Naive B cell (primary cell): ENCODE measurements at places on chromosomes 7 and 10. TPM values are rescaled to one million over a fixed set of nuclear protein-coding genes. Genes with fewer than 3 reads are reported as not detected.

Gene LRIT1
- polyA plus RNA-seq, result not detected

Gene RNF32
- not detected for polyA plus RNA-seq

Gene PON1
- not detected for polyA plus RNA-seq

Gene INA
- not detected for polyA plus RNA-seq

Gene NXPH1
- polyA plus RNA-seq, result not detected

DNA sequence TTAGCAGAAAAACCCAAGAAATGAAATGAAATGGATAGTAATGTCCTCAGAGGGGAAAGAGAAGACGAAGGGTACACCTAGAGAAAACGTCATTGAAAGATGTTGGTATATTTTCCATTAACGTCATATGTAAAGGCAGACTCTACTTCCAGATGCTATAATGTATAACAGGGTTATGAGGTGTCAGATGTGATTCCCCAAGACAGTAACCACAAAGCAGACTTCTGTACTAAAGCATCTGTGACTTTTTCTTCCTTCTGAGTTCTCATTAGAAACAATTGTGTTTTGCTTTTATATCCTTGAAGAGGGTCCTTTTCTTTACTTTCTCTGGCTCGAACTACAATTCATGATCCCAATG is 37.4 kb downstream of the LRRC72 start:
- no peak for DNase-seq

GRCh38 chr10:20247891-20248708 is 431.9 kb downstream of the PLXDC2 start:
- DNase-seq, result no peak

Gene UTF1
- 0.23 TPM for polyA plus RNA-seq

- no peak for DNase-seq
Observed at GRCh38 chr10:128575761-128576160, 449.5 kb upstream of the MKI67 start.

- no peak for DNase-seq
Observed at GRCh38 chr7:158702944-158703343, 1.7 kb downstream of the NCAPG2 start.

DNA sequence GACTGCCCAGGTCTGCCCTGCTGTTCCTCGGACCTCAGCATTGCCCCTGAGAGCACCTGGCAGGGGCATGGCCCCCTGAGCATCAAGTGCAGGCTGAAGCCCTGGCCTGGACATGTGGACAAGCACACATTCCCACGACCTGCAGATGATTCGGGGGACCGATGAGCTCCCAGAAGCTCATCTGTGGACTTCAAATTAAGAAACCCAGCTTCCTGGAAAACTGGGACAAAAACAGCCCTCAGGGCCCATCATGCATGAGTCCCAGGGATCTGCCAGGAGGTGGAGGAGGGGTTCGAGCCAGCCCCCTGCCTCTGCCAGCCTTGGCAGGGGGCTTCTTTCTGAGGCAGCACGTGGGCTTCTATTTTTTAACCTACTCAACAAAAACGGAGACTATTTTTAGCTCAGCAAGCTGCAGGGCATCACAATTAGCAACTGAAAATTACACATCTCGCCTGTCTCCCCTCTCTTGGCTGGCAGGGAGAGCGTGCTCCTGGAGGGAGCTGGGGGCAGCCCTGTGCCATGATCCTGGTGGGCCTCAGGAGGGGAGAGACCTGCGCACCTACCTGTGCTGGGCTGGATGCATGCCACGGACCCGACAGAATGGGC is 51.8 kb downstream of the RASGEF1A start:
- DNase-seq, result no peak

DNA sequence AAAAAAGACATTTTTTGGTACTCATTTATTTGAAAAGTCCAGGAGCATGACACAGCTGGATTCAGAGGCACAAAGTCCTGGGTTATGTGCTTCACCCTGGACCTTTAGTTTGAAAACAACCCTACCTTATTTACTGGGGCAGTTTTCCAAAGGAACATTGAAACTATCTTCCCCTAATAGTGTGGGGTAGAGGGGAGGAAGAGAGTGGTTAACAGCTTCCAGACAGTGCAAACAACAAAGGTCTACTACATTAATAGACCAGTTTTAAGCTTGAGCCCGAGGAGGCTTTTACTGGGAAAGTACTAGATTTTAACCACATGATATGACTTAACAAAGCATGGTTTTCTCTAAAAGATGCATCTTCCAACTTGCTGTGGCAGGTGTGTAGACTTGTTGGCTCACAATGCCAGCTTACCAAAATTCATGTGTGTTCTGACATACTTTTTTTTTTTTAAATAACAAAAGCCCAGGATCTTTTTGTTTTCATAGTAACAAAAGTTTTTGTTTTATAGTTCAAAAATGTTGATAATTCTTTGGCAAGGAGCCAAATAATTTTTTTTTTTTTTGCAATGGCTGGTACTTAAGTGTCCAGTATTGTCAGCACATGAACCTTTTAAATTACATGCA is 1.8 kb downstream of the GSTO1 start:
- no peak for DNase-seq

- no peak for DNase-seq
Observed at GRCh38 chr7:17357952-17358351, 59.5 kb downstream of the AHR start.

GRCh38 chr7:25025218-25025671 is 45.3 kb upstream of the OSBPL3 start:
- DNase-seq, result no peak

GRCh38 chr10:6009961-6010360 is 32.6 kb upstream of the IL15RA start:
- DNase-seq, result no peak

DNA sequence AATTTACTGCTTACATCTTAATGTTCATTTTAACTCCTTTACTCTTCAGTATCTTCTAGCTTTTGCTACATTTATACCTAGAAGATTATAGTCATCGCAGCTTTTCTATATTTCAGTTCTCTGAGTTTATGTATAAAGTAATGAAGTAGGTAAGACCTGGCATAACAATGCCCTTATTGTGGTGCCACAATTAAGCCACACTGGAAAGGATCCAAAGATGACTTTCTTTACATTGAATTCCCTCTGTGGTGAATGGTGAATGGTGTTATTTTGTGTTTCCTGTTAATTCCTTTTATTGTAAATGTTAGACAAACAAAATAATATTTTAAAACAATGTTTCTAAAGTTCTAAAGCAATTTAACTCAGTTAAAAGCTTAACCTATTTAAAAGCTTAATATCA is 36.2 kb downstream of the SEMA3D start:
- no peak for DNase-seq

Gene OTUD1
- 82.8 TPM for polyA plus RNA-seq

GRCh38 chr7:76072243-76073148 is 24.6 kb downstream of the MDH2 start:
- DNase-seq, result no peak

DNA sequence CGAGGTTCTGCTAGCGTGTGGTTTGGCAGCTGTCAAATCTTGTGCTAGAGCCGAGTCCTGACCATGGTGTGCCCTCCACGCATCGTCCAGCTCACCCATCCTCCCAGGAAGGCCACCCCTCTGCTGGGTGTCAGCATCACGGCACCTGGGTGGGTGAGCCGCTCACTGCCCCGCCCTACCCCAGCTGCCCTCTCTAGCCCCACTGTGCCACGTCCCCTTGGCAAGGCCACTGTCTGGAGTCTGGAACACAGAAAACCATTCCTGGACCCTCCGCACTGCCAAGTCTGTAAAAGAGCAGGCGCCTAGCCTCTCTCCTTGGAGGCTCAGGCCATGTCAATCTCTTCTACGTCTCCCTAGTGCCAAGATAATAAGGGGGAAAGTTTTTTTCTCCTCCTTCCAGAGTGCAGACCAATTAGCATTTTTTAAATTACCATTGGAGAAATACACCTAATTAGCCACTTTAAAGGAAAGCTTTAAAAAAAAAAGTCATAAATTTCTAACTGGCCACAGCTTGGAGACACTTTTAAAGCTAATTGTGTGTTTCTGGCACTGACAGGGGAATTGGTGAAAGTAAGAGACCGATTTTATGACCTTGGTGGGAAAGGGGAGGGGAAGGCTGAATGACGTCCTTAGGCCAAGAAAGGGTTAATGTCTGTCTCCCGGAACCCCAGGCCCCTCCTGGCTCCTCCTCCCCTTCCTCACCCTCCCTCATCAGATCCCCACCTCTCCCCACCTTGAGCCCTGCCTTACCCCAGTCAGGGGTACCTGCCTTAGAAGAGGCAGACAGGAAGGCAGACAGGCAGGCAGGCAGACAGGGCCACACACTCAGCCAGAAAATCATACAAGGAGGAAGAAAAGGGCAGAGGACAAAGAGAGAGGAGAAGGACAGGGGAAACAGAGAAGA is 151.2 kb downstream of the PLXNA4 start:
- no peak for DNase-seq

Gene PIP4K2A
- 24.5 TPM for polyA plus RNA-seq

GRCh38 chr7:138608275-138608674 is 92.9 kb downstream of the SVOPL start:
- DNase-seq, result no peak

GRCh38 chr7:74454021-74454924 is 567 bp downstream of the GTF2IRD1 start:
- DNase-seq, result no peak

DNA sequence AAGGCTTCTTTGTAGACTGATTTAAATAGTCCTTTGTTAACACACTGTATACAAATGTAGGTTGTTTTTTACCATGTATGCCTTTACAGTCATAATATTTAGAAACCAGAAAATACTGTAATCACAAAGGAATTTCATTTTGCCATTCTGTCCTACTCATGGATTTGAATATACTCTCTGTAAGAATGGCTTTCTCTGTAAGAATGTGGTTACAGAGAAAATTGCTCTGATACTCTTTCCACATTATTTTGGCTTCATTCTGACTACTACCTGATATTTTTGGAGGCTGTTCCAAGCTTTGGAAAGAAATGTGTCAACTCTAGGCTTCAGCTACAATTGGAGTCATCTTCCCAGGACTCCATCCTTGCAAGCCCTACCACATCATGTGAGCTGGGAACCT is 23.5 kb downstream of the CH25H start:
- DNase-seq, result no peak

GRCh38 chr10:123748711-123749110 is 82.6 kb downstream of the GPR26 start:
- no peak for DNase-seq

DNA sequence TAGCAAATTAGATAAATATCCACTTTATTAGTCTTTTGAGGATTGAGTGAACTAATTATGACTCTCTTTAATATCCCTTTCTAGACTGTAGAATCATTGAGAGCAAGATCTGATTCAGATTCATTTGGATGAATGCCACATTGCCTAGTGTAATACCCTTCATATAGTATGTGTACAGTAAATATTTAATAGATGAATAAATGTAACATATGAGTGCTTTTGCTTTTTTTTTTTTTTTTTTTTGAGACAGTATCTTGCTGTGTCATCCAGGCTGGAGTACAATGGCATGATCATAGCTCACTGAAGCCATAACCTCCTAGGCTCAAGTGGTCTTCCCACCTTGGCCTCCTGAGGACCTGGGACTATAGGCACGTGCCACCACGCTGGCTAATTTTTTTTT is 14.8 kb downstream of the SAMD8 start:
- no peak for DNase-seq

DNA sequence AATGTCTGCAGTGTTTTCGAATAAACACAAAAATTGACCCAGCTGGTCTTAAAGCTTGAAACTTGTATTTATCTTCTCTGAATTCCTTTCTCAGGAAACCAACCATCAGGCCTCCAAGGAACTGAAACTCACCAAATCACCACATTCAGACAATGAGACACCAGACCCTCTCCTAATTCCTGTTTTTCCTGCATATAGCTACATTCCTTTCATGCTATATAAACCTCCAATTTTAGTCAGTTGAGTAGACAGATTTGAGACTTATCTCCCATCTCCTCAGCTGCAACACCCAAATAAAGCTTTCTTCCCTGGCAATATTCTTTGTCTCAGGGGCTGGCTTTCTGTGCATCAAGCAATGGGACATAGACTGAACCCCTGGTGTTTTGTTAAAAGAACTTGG is 317.0 kb downstream of the CACNA2D1 start:
- no peak for DNase-seq
